ENCODE measurements at places on chromosomes 3 and 15.

- no peak for DNase-seq
Observed at GRCh38 chr3:23540600-23540999, 265.2 kb upstream of the UBE2E1 start.

GRCh38 chr15:92930054-92930621, 30.0 kb downstream of the CHD2 start:
- DNase-seq: no peak

DNA sequence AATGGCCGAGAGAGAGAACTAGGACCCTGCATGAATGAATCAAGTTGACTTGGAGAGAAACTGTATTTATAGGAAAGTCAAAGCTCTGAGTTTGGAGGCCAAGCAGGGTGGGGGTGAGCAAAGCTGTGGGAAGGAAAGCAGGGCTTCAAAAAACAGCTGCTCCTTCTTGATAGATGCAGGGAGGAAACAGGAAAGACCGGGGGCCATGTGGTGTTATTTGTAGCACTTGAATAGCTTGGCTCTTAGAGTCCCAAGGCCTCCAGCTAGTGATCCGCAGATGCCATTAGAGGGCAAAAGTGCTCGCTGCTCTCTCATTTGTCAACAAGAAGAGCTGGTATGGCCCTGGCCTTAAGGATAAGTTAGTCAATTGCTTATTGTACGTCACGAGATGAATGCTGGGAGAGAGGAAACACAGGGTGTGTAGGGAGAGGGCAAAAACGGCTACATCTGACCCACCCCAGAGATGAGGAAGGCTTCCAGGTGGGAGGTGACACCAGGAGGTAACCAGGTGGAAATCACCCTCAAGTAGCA, at the start of gene ALG1L2:
TSS of gene ALG1L2 (plus strand) at position 481 of the 531 bp plus-strand sequence. CDS start 186 bp downstream, outside the sequence.
- no peak for DNase-seq

DNA sequence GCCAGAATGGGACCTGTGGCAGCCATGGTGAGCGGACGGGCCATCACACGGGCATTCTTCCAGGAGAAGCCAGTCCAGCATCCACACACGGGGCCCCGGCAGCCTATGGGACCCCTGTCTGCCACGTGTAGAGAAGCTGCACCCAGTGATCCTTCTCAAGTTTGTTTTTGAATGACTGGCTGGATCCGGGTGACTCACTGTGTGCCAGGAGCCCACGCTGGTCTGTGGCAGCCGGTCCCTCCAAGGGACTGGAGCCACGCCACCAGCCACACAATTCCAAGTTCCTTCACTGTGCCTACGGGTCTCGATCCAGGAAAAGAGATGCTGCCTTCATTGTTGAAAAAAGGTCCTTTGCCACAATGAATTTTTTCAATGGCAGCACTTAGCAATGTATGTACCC, 58.1 kb downstream of the ATP10A start:
- DNase-seq: no peak

DNA sequence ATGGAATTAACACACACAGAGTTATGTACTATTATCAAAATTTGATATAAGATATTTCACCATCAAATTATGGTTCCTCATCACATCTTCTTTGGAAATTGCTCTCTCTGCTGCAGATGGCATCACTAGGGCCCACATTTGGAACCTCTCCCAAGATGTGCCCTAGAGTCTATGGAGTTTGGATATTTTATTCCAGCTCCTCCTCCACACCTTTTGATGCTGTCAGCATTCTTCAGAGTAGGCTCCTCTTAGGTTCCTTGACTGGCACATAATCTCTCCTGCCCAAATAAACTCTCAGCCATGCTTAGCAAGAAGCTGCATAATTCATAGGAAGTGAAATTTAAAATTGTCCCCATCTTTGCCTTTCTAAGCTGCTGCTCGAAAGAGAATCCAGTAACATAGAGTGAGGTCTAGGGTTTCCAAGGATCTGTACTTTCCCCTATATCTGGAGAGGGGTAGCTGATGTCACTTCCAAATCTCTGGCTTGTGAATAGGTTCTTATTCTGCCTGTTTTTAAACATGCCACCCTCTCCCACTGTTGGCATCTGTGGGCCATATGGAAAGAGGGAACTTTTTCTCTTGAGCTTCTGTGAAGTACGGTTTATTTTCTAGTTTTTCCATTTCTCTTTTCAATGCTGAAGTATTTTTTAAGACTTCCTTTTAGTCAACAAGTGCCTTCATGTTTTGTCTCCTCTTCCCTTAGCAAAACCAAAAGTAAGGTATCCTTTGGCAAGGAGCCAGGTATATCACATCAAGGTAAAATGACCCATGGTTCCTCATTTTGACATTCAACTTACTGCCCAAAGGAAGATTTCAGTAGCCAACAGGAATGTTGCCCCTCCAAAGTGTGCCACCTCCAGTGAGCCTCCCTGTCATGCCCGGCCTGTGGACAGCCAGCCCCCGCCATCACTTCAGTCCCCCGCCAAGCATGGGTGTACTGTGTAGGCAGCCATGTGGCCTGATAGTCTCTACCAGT, 75.3 kb upstream of the C2CD4B start:
- no peak for DNase-seq

GRCh38 chr15:38369936-38370478, 83.9 kb upstream of the FAM98B start:
- no peak for DNase-seq

DNA sequence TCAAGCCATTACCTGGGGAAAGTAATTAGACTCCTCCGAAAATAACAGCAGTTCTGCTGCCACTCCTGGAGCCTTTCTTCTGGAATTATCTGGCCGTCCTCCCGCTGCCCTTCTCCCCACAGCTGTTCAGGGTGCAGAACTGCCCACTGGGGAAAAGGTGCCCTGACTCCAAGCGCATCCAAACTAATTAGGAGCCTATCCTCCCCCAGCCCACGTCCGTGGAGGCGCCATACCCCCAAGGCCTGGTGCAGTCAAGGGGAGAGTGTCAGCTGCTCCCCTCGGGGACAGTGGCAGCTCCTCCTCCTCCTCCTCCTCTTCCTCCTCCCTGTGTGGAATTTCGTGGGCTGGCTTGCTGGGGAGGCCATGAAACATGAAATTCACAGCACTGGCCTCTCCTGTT, 177.2 kb downstream of the XXYLT1 start:
- no peak for DNase-seq

- DNase-seq: no peak
Observed at GRCh38 chr3:11212784-11213183, 58.5 kb downstream of the HRH1 start.

GRCh38 chr3:131846296-131846924, 188.4 kb downstream of the CPNE4 start:
- no peak for DNase-seq

GRCh38 chr3:24498391-24498790, 3.7 kb upstream of the THRB start:
- DNase-seq: no peak

GRCh38 chr3:73383470-73384049, 241.2 kb downstream of the PDZRN3 start:
- no peak for DNase-seq

- DNase-seq: no peak
Observed at GRCh38 chr3:188978421-188979171, 193.2 kb upstream of the TPRG1 start.

- no peak for DNase-seq
Observed at GRCh38 chr3:9770276-9770812, 597 bp upstream of the CAMK1 start.

DNA sequence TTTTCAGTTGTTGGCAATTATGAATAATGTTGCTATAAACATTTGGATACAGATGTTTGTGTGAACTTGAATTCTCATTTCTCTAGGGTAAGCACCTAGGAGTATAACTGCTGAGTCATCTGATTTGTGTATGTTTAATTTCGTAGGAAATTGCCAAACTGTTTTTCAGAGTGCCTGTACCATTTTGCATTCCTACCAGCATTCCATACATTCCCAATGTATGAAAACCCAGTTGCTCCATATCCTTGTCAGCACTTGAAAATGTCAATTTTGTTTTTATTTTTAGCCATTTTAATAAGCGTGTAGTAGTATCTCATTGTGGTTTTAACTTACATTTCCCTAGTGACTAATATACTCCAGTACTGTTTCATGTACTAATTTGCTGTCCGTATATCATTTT, 98.5 kb upstream of the TSC22D2 start:
- no peak for DNase-seq

GRCh38 chr3:71317749-71318457, 265.6 kb downstream of the FOXP1 start:
- no peak for DNase-seq

DNA sequence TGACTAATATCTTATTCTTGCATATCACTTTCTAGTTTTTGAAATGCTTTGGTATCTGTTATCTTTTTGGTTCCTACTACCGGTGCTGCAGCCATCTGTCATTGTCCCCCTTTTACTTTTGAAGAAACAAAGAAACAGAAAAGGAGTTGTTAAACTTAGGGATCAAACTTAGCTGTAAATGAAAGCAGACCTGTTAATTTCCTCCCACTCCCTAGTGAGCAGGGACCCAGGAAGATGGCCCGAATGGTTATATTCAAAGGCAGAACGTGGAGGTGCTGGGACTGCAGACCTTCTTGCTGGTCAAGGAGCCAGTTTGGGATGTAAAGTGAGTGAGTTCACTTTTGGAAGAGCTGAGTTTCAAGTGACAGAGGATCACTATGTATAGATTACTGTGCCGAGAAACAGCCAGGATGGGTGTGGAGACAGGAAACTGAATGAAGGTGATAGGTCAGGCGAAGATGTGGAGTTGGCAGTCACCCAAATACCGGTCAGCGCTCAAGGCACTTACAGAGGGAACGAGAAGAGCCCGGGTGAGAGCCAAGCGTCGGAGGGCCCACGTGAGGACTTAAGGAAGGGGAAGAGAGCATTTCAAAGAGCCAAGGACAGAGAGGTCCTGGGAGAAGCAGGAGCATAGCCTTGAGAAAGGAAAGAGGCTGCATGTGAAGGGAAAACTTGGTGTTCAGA, 20.1 kb downstream of the KBTBD8 start:
- DNase-seq: no peak

DNA sequence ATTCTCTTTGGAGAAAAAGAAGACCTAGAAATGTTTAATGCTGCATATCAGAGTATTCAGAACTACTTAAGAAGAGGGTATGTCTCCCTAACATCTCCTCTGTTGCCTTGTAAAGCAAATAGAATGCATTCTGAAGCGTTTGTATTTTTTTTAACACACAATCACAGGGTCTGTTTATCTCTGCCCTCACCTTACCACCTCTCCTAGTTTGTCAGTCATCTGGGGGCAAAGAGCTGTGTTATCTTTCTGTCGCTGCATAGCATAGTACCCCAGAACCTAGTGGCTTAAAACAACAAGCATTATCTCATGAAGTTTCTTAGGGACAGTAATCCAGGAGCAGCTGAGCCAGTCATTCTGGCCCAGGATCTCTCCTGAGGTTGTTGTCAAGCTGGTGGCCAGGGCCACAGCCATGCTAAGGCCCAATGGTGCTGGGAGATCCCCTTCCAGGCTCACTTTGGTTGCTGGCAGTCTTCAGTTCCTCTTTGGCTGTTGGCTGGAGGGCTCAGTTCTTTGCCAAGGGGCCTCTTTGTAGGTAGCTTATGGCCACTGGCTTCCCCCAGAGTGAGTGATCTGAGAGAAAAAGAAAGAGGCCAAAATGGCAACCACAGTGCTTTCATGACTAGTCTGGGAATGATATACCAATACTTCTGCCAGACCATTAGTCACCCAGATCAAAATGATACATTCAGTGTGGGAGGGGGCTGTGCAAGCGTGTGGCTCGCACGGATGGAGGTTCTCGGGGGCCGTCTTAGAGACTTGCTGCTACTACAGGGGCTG, 17.8 kb downstream of the EDEM1 start:
- no peak for DNase-seq

DNA sequence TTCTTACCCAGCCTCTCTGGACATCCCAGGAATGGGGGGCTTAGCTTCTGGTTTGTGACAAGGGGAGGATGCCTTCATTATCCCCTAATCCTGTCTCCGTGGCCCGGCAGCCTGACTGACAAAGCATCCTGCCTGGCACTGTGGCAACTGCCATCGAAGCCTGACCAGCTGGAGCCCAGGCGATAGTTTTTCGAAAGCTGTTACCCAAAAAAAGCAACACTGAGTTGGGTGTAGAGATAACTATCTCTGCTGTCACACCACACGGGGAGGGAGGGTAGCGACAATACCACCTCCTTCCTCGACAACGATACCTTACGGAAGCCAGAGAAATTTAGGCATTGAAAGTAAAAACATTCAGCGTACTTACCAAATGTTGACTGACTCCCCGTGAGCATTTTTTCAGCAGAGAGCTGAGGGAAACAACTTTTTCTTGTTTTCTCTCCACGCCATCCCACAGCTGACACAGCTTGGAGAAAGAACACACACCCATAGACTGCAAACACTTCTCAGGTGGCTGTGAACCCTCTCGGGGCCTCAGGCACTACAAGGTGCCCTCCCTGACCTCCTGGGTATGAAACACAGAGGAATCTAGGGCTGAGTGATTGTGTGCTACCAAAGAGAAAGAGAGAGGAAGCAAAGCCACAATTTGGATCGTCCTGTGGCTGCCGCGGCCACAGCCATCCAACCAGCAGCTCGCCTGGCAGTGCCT, 361.9 kb upstream of the ICE2 start:
- peak; percentile 7 for DNase-seq

- no peak for DNase-seq
Observed at GRCh38 chr3:54649551-54649950, 278.3 kb downstream of the LRTM1 start.

- no peak for DNase-seq
Observed at GRCh38 chr3:83438188-83438587, 1520.6 kb upstream of the CADM2 start.

- DNase-seq: no peak
Observed at GRCh38 chr3:63762934-63763550, 56.1 kb upstream of the C3orf49 start.

DNA sequence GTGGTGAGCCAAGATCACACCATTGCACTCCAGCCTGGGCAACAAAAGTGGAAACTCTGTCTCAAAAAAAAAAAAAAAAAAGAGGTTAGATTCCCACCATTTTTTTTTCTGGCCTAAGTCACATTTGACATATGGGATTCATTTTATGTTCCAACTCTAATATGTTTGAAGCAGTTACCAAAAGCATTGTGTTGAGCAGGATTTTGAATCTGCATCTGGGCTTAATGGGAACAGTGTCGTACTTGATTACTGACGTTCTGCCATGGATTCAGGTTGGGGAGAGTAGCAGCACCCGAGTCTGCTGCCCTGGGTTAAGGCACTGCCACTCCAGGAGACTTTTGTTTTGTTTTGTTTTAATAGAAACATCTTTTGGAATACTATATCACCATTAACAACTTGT, 348.7 kb upstream of the TBL1XR1 start:
- DNase-seq: no peak

GRCh38 chr15:33256874-33257273, 53.9 kb upstream of the RYR3 start:
- DNase-seq: no peak

DNA sequence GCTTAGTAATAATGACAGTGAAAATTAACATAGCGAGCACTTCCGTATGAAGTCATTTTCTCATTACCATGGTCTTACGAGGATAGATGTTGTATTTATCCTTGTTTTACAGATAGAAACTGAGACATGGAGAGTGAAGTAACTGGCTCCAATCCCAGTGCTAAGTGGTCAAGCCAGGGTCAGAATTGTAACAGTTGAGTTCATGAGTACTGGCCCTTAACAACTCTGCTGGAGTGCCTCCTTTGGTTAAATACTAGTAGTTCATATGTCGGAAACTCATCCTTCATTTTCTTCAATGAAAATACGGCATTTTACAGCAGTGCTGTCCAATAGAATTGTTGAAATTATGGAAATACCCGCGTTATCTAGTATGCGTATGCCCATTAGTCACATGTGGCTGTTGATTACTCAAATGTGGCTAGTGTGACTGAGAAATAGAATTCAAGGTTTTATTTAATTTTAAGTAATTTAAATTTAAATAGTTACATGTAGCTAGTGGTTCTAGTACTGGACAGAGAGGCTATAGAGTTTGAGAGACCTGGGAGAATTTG, 32.5 kb downstream of the FNDC3B start:
- no peak for DNase-seq

GRCh38 chr3:148863814-148864213, 1.3 kb upstream of the CPA3 start:
- DNase-seq: no peak

Data from activated T-helper 1 cell treated with anti-CD3 and anti-CD28 coated beads, Interleukin-2, amount 50 U/mL, for 16 hours (primary cell).